ENCODE measurements at places on chromosomes 2 and 18. TPM values are rescaled to one million over a fixed set of nuclear protein-coding genes. Genes with fewer than 3 reads are reported as not detected.

SLC4A3 gene
- 7.3 TPM for polyA plus RNA-seq

CLEC4F gene
- polyA plus RNA-seq = 0.15 TPM

LOXHD1 gene
- 0.85 TPM for polyA plus RNA-seq

ACMSD gene
- polyA plus RNA-seq = 40.9 TPM

DLX1 gene
- 0.10 TPM for polyA plus RNA-seq

GRCh38 chr2:225590932-225591331 lies 191.4 kb downstream of the NYAP2 start:
- no peak for DNase-seq

- no peak for DNase-seq
These were observed 751.2 kb upstream of the NRXN1 start for GRCh38 chr2:51782921-51783765.

DNA sequence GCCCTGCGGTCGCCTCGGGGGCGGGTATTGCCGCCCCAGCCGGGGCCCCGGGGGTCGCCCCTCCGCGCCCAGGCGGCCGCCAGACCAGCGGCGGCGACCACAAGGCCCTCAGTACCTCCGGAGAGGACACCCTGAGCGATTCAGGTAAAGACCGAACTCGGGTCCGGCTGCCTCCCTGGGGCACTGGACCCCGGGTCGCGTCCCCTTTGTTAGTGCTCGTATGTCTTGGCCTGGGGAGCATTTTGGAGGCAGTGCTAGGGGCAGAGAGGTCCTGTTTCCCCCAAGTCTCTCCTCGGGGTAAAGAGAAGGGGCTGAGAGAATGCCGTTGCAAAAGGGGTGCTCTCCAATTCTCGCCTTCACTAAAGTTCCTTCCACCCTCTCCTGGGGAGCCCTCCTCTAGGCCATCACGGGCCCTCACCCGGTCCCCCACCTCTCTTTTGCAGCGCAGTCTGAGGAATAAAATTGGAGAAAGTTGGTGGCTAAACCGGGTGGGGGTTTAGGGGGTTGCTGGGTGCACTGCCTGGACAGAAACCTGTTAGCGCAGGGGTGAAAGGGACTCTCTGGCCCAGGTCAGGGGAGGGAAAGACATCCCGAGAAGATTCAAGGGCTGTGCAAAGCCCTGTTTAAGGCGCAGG lies 2.5 kb downstream of the MYCN start:
- DNase-seq = no peak

DNA sequence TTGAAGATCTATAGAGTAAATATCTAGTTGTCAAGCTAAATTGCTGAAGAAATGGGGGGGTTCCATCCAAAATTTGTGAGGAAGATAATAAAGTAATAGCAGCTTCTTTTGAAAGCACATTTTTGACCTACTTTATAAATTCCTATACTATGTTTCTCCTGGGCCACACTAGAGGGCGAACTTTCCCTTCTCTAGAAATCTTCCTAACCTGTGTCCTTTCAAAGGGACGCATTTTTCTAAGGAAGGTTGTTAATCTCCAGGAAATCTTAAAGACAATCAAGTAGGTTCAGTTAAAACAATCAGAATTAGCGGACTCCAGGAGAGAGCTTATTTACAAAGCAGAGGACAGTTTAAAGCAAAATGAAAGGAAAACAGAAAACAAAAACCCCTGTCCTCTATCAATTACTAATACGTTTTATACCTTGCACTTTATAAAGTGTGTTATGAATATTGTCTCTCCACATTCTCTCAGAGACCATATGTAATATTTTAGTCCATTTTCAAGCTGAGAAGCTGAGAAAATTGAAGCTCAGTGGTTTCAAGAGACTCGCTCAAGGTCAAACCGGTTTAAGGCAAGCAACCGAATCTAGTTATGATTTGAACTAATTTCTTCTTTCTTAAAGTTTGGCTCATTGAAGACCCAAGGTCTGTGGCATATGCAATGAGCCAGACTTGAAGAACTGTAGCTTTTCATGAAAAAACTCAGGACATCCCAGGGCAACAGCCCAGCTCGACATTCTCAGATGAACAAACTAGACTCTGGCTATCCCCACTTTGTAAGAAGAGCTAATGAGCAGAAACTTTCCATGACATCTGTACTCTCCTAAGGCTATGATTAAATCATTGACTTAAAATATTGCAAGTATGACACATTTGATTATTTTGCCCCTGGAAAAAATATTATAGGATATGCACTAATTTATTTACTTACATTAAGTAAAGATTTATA lies 273.6 kb downstream of the PAX3 start:
- peak; percentile 12 for DNase-seq

DNA sequence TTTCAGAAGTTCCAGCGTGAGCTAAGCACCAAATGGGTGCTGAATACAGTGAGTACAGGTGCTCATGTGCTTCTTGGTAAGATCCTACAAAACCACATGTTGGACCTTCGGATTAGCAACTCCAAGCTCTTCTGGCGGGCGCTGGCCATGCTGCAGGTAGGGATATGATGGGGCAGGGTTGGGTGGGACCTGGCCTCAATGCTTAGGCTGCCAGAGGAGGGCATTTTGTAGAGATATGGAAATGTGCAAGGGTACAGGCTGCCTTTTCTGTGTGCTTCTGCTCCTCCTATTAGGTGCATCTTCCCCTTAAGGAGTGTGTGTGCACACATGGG lies 22.1 kb downstream of the GCKR start:
- no peak for DNase-seq

DNA sequence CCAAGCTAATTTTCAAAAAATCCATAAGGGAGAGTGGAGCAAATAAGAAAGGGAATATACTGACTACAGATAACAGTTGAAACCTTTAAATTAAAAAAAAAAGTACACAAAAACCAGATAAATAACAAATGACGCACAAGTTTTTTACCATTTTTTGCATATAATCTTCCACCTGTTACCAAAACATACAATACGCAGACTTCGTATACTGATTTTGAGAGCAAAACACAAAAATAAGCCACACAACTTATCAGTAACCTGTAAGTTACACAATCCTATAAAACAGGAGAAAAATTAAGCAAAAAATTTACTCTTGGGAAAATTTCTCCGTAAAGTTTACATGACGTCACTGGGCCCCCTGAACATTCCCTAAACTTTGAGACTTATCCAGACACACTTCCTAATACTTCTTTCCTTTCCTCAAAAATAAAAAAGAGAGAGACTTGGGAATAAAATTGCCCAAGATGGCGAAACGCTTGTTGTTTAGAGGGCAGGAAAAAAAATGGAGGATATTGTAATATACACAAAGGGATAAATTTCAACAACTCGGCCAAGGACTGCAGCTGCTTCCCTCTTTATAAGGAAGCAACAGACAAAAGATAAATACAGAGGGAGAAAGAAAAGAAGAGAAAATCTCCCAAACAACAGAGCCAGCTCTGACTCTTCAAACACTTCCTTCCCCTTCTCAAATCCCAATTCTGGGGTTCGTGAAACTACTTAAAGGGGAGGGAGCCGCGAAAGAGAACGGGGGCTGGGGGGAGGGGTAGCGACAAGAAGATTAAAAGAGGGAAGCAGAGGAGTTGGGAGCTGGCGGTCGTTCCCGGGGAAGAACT lies 1.6 kb downstream of the BAZ2B start:
- DNase-seq = no peak

- no peak for DNase-seq
These were observed 601.4 kb downstream of the ZEB2 start for GRCh38 chr2:143918465-143918989.

DNA sequence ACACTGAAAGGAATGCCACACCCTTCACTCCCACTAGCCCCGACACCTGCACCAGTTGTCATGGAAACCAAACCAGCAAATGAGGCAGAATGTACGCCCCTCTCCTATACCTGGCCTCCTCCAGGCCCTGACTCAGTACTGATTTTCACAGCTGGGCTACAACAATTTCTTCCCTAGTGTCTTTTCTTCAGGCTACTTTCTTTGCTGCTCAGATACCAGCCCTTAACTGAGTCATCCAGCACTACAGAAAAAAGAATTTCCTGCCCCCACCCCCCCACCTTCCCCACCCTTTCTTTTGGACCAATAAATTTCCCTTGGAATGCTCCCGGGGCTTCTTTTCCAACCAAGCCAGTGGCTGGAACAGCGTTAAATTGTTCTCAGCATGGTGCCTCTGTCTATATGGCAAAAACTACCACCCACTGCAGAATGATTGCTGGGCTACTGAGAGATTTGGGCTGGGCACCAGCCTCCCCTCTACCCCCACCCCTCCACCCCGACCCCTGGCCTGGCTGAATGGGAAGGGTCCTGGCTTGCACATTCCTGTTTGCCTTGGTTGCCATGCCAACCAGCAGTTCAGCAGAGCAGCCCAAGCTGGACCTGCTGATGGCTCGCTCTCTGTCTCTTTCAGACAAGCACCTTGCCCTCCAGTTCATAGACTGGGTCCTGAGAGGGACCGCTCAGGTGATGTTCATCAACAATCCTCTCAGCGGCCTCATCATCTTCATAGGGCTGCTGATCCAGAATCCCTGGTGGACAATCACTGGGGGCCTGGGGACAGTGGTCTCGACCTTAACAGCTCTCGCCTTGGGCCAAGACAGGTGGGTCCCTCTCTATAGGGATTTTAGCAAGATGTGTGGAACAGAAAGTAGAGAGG lies 11.3 kb downstream of the SLC14A2 start:
- DNase-seq = no peak

- DNase-seq = peak; percentile 4
These were observed 118.5 kb upstream of the ALPP start for GRCh38 chr2:232260075-232260474.

- no peak for DNase-seq
These were observed 42.0 kb downstream of the SP140 start for GRCh38 chr2:230267556-230267955.

- no peak for DNase-seq
These were observed 327.2 kb downstream of the SATB2 start for GRCh38 chr2:199130501-199130900.

DNA sequence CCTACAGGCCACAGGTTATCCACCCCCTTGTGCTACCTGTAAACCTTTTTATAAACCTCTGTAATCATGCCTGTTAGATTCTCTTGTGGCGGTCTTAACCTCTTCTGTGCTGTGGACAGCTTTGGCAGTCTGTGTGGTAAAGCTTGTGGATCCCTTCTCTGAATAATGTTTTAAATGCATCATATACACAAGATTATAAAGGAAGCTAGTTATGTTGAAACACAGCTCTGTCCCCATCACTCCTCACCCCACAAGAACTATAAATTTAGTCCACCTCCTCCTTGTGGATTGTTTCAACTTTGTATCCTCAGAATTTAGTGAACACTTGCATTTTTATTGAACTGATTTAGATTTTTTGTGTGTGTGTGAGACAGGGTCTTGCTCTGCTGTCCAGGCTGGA lies 107.7 kb downstream of the ICA1L start:
- no peak for DNase-seq

GRCh38 chr2:159661286-159661685 lies 44.9 kb upstream of the BAZ2B start:
- no peak for DNase-seq

DNA sequence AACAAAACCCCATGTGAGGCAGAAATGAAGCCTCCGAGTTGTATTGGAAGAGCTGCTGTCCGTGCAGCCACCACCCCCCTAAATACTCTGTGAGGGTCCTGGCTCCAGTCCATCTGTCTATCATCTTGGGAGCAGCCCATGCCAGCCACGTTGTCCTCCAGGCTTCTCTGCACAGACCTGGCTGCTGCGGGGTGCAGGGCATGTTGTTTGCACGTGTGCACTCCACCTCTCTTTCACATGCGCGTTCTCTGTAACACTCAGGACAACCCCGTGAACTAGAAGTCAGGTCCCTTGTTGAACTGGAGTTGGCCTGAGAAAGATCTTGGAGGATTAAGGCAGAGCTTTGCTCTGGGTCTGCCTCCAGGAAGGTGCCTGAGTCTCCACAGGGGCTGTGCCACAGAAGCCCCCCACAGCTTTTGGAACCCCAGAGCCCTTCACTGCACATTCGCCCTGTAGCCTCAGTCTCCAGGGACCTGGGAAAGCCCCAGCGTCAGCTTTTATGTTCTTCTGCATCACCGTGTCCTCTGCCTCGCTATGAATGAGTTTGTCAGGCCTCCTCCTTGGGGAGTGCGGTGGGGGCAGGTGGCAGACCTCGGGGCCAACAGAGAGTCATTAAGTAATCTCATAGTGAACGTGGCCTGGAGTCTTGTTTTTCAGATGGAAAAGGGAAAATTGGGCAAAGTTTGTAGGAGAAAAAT lies 16.6 kb downstream of the RTP5 start:
- no peak for DNase-seq

- DNase-seq = no peak
These were observed 44.8 kb downstream of the MARCHF4 start for GRCh38 chr2:216327447-216327935.

DNA sequence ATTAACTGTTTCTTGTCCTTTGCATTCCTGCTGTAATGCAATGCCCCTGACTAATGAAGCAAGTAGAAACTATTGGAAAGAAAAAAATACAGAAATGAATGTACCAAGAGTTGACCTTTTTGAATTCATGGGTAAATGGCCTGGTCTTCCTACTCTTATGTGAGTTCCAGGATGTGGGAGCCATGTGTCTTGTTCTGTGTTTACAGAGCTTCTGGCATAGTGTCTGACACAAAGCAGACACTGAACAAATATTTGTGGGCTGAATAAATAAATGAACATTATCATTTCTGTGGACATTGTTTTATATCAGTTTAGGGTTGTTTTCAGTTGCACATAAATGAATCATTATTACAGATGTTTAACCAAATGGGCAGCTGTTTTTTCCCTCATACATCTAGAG lies 155.5 kb downstream of the CD8B2 start:
- DNase-seq = no peak

- no peak for DNase-seq
These were observed 288.9 kb upstream of the LYPD1 start for GRCh38 chr2:132958887-132959286.

DNA sequence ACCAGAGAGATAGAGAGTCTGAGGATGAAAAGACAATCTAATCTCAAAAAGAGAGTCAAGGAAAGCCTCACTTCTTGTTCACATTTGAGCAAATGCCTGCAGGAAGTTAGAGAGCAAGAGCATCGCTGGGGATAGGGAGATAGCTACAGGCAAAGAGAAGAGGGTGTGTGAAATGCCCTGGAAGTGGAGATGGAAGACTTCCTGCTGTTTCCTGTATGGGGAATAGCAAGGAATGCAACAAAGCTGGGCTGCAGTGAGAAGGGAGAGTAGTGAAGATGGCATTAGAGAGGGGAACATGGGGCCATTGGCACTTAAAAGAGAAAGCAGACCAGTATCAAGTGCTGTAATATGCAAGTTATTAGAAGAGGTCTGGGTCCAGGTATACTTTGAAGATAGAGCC lies 488.6 kb downstream of the METTL4 start:
- no peak for DNase-seq

DNA sequence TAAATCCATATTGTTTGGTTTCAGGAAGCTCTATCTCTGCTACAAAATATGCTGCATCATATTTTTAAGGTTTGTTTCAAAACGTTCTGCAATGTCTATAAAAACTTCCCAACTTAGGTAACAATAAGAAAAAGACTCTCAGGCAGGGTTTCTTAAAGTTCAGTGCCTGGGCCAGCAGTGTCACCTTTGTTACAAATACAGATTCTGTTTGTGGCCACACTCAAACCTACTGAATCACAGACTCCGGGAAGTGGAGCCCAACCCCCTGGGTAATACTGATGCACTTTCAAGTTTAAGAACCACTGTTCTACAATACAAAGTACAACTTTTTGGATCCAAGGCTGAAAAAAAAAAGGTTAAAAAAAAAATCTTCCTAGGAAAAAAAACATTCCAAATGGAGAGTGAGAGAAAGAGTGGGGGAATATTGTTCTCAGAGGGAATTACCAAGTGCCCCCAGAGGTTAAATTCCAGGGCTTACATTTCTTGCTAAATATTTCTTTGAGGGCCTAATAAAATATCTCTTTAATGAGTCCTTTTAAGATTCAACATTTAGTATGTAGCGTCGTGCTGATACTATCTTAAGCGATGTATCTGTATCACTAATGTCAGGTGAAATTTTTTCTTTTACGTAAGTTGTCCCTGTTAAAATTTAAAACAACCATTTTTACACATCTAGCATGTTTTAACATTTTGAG lies 476.7 kb downstream of the TXNL1 start:
- DNase-seq = no peak
